ENCODE measurements at places on chromosomes 11 and 22.

- DNase-seq, result peak; percentile 60
Observed at GRCh38 chr11:20337526-20338154, 25.9 kb upstream of the HTATIP2 start.

DNA sequence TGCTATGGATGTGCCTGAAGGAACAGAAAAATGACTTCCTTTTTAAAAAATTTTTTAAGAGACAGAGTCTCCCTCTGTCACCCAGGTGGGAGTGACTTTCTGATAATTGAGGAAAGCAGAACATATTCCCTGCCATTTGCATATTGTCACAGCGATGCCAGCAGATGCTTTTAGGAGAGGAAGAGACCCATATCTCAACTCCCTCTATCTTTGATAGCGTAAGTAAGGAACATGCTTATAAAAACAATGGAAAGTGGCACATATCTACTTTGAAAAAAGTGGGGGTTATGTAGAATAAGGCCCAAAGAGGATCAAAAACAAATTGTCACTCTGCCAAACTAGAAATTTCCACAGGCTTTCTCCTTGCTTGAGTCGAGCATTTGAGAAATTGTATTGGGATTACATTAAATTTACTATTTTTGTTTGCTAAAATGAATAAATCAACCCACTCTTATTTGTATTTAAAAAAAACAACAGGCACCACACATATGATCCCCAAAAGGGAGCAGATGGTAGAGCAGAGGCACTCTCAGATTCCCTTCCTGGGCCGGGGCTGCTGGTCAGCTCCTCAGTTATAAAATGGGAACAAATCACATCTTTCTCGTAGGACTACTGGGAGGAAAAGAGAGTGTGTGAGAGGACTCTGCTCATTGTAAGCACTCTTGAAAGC lies 68.8 kb upstream of the TSPAN18 start:
- no peak for DNase-seq

DNA sequence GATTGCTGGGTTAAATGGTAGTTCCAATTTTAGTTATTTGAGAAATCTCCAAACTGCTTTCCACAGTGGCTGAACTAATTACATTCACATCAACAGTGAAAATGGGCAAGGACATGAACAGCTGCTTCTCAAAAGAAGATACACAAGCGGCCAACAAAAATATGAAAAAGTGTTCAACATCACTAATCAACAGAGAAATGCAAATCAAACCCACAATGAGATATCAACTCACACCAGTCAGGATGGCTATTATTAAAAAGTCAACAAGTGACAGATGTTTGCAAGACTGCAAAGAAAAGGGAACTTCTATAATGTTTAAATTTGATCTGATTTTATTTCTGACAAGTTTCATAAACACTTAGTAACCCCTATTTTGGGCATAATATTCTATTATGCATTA lies 537.5 kb downstream of the DLG2 start:
- no peak for DNase-seq

GRCh38 chr11:113464416-113464815 lies 10.8 kb downstream of the DRD2 start:
- DNase-seq, result no peak

DNA sequence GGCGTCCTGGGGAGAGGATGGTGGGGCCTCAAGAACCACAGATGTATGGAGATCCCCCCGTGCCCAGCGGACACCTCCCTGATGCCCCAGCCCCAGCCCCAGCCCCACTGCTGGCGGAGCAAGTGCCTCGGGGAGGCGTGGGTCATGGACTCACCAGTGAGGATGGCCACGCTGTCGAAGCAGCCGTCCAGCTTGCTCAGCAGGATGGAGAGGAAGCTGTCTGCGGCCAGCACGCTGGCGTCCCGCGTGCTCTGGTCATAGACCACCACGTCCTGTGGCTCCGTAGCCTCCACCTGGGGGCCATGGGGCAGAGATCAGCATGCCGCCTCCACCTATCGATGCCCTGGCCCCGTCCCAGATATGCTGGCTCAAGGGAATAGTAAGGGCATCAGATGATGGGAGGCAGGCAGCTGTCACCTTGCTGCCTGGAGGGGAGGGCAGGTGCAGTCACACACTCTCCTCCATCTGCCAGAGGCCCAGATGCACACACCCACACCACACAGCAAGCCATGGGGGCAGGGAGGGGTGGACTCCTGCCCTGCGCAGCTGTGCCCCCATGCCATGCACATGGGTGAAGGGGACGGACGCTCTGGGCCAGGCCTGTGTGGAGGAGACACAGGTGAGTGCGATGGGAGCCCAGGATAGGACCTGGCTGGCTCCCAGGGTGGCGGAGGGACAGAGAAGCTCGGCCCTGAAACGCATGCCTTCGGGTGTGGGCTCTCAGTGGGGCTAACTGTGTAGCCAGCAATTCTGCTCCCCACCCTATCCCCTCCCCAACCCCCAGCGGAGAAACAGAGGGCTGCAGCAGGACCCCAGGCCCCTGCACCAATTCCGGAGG lies 8.2 kb downstream of the DUSP8 start:
- no peak for DNase-seq

- no peak for DNase-seq
Observed at GRCh38 chr11:80515097-80515496, 1074.3 kb upstream of the TENM4 start.

DNA sequence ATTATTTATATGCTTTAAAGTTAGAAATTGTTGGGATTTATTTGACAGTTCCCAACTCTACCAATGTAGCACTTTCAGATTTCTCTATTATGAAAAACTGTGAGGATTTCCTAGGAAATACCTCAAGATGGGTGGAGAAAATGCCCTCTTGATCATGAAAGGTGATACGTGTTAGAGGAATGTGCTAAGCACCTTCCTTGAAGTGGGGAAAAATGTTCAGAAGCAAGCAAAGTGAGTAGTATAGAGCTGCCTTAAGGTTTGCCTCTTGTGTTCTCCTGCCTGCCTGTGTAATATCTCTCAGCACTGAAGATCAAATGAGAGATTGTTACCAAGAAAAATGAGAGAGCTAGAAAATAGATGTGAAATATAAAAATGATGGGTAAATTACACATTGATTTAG lies 58.2 kb downstream of the YAP1 start:
- DNase-seq, result no peak

DNA sequence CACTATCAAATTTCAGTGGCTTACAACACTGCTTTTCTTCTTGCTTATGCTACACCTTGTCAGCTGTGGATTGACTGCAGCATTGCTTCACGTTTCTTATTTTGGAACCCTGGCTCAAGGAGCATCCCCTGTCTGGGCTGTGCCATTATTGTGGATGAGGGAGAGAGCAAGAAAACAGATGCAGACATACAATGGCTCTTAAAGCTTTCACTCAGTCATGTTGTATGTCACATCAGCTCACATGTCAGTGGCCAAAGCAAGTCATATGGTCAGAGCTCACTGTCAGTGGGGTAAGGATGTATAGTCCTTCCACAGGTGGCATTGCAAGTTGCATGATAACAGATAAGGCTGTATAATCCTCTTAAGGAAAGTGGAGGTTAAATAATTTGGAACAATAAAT lies 10.0 kb downstream of the ARHGEF12 start:
- DNase-seq, result no peak

DNA sequence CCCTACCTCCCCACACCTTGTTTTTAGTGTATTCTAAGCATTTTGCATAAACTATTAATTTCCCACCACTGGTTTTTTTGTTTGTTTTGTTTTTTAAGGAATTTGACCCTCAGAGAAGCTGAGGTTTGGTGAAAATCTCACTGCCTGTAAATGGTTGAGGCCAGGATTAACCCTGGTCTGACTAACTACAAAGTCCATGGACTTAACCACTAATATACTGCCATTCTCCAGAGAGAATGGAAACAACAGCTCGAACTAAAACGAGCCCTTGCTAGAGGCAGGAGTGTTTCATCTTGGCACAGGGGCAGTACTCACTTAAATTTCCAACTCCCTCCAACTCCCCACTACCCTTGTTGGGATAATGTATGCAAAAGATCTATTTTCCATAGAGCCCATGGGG lies 3.0 kb downstream of the CTNND1 start:
- DNase-seq, result no peak

DNA sequence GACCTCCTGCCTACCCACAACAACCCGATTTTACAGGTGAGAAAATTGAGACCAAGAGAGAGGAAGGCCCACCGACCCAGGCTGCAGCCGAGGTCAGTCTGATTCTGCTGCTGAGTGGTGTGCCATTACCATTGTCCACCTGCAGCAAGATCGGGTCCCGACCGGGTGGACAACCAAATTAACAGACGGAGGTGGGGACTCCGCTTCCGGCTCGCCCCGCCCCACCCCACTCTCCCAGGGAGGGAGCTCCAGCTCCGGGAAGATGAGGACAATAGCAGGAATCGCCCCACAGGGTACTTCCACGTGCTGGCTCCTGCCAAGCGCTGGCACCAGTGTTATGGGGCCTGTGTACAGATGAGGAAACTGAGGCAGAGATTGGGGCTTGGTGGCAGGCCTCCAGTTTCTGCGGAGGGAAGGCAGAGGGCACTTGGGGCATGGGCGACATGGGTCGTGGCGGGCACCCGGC lies 425 bp upstream of the KDELR3 start:
- no peak for DNase-seq

DNA sequence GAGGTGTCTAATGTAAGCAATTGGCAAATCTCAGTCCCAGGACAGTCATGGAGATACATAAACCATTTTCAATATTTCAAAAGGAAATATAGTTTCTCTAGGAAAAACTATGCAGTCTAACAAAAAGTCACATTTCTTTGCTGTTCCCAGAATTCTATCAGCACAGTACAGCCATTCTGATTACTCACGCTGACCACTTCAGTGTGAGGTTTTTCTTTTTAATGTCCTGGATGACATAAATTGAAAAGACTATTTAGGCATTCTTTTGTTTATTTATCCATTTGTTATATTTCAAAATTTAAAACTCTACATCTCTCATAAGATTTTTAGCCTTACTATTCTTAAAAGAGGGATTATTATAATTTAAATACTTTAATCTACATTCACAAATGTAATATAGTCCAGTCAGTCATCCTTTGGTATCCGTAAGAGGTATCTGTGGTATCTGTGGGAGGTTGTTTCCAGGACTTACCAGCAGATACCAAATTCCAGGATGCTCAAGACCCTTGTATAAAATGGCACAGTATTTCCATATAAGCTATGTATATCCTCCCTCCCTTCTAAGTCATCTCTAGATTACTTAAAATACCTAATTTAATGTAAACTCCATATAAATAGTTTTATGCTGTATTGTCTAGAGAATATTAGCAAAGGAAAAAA lies 331.1 kb upstream of the PITPNB start:
- DNase-seq, result no peak

DNA sequence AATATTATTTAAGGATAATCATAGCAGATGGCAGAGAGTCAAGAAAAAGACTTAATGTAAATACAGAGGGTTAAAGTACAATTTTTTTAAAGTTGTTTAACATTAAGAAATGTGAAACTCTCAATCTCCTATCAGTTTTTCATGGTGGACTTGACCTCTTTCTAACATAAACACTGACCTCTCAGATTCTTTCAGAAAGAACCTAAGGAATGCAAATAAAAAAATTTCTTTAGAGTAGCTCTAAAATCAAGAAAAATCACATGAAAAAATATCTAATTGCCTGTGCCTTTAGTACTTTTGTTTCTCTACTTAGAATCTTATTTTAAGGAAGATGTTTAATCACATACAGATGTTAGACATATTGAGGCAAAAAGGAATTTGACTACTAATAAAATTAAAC lies 12.9 kb downstream of the RNF141 start:
- DNase-seq, result no peak

GRCh38 chr22:50178871-50179869 lies 6.5 kb upstream of the TRABD start:
- no peak for DNase-seq

DNA sequence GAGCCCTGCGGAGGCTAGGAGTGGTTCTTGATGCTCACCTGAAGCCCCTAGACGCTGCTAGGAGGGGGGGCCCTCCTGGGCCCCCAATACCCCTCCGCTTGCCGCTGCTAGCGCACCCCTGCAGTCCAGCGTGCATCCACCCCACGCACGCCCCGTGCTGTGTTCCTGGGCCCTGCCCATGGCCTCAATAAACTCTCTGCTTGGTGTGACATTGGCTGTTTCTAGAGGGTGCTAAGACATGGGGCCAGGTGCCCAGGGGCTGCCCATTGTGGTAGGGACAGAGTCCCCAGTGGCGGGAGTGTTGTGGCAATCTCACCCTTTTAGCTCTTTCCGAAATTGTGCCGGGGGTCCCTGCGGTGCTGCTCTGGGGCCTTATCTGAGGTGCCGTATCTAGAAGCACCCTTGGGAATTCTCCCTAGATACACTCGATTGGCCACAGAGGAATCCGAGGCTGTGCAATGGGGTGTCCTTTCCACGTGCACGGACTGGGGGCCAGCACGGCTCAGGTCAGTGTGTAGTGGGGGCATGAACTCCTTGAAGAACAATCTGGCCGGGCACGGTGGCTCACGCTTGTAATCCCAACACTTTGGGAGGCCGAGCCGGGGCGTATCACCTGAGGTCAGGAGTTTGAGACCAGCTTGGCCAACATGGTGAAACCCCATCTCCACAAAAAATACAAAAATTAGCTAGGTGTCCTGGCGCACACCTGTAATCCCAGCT lies 10.9 kb downstream of the MAPK8IP2 start:
- DNase-seq, result no peak

GRCh38 chr11:132158696-132159095 lies 788.3 kb downstream of the NTM start:
- no peak for DNase-seq
